Activated T-helper 2 cell treated with anti-CD3 and anti-CD28 coated beads, Interferon-gamma antibody, Interleukin-2, Interleukin-4, amounts not matched to agents 10 μg/mL and 5 μg/mL and 100 μg/mL, durations not matched to agents 14 hours and 24 hours and 36 hours (primary cell): ENCODE measurements at places on chromosomes 2 and 18. TPM values are rescaled to one million over a fixed set of nuclear protein-coding genes. Genes with fewer than 3 reads are reported as not detected.

GRCh38 chr2:18927525-18928232 lies 338.3 kb upstream of the NT5C1B start:
- DNase-seq = no peak

GRCh38 chr18:21168880-21169279 lies 57.3 kb upstream of the ROCK1 start:
- DNase-seq = no peak

DNA sequence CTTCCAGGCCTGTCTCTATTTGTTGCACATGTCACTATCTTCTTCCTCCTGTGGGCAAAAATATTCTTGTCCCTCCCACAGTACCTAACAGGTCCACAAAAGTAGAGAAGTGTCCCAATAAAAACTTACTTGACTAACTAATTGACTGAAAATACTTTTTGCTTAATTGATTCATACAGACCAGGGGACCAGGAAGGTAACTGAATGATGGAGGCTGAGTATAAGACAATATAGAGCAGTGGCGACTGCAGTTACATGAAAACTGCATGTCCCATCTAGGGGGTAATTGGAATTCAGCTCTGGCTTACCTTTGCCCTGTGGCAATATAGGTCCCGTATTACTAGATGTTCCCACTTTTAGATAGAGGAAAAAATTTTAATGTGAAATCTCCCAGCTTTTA lies 112.9 kb upstream of the CREB1 start:
- no peak for DNase-seq

DNA sequence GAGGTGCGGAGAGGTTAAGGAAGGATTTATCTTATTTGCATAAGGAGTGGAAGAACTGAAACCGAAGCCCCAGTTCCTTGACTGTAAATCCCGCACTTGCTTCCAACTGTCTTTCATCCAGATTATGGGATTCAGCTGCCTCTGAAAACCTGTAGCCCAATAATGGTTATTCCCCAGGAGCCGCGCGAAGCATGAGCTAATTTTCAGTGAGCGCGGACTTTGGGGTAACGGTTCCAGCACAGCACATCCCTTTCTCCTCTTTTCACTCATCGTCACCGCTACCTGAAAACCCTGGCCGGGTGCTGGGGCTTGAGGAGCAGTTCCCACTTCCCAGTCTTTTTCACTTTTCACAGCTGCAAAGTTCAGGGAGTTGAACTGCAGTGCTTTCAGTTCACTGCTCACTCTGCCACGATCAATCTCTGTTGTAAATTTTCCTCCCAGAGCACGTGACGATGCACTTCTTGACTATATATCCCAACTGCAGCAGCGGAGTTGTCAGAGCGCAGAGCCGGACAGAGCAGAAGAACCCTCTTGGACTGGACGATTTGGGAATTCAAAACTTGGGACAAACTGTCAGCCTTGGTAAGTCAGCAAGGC lies at the start of gene KCNE4:
TSS of gene KCNE4 (plus strand) at position 498 of the 597 bp plus-strand sequence. CDS start 641 bp downstream, outside the sequence.
- DNase-seq = no peak

Gene B4GALT6
- 4.2 and 4.3 TPM in 2 replicates for total RNA-seq
